ENCODE measurements at places on chromosomes 4 and X. TPM values are rescaled to one million over a fixed set of nuclear protein-coding genes. Genes with fewer than 3 reads are reported as not detected.

DNA sequence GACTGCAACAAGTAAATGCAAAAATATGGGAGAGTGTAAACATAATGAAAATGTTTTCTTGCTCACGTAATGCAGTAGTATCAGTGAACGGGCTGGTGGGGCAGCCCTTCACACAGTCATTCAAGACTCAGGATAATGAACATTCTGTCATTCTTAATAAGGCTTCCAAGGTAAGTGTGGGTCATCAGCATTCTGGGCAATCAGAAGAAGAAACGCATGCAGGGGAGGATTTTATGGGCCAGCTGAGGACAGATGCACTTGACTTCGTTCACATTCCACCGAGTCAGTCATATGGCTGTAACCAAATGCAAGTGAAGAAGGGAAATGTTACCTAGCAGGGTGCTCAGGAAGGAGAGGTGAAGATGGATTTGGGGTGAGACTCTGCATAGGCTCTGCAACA, 68.0 kb upstream of the MAP9 start:
- no peak for DNase-seq

DNA sequence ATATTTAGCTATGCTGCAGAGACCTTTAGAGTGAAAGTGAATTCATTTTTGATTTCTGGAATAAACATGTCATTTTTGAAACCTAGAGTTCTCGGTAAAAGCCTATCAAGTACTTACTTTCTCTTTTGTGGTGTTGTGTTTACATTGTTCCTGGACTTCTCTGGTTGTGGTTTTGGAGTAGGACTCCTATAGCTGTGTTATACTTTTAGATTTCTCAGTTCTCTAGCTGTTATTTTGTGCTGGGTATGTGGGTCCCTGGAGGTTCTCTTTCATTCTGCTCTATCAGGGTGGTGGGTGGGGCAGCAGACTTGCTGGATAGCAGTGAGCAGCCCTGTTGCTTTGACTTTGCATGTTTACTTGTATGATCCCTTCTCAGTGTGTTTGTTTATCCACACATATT, 25.6 kb upstream of the MSMO1 start:
- no peak for DNase-seq

VCX2 gene
- total RNA-seq, result not detected

DNA sequence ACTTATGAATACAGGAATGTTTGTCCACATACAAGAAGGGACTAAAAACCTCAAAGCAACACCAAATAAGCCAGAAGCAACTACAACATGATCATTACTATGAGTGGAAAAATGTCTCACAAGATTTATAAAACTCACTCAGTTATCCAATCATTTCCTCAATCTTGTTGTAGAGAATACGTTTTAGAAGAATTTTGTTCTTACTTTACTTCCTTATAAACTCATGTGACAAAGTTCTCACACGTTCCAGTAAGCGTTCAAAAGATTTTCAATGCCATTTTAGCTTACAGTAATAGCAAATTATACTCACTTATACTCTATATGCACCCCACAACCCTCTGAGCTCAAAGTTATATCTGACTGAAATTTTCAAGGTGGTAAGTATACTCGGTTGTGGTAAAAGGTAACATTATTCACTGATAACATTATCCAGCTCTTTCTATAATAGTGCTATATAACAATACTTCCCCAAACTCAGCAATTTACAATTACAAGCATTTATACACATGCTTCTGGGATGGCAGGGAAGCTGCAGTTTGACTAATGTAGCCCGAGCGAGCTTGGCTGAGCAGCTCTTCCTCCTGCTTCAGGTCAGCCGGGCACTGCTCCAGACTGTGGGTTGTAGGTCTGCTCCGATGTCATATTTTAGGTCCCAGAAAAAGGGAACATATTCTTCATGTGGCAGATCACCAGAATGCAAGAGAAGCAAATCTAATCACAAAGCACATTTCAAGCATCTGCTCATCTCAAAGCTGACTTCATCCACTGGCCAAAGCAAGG, 226.3 kb downstream of the RCHY1 start:
- DNase-seq, result no peak

DNA sequence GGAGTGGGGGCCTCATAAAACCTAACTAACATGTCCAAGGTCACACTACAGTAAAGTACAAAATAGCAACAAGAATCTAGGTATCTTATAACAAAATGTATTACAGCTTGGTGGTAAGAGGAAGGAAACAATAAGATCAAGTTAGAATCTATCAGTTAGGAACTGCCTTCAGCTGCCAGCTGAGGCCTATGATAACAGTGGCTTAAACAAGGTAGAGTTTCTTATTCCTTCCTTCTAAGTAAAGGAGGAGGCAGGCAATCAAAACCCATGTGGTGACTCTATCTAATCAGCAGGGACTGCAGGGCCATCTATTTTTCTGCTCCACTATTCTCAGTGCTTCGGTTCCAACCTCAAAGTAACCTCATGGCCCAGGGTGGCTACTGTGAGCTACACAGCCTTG, 10.9 kb downstream of the SH3D19 start:
- no peak for DNase-seq

MTNR1A gene
- total RNA-seq, result not detected

DNA sequence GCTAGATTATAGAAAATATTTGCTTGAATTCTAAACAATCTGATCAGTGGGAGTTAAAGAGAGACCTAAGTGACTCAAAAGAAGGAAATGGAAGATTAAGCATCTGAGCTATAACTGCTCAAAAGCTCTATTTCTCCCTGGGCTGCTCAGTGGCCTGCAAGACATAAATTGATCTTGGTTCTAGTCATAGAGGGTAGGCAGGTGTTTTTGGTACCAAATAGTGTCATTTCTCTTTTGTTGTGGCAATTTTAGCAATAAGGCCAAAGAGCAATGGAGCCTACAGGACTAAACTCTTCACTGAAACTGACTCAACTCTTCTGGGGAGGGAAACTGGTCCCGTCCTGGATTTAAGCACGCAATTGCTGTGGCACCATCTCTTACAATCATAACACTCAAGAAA, 33.9 kb upstream of the BMP2K start:
- DNase-seq, result no peak

XG gene
- total RNA-seq, result not detected

SULT1E1 gene
- total RNA-seq, result 8.3 TPM

- no peak for DNase-seq
Observed at GRCh38 chr4:81786063-81786763, 314.5 kb upstream of the RASGEF1B start.

TMPRSS11D gene
- total RNA-seq, result not detected

DNA sequence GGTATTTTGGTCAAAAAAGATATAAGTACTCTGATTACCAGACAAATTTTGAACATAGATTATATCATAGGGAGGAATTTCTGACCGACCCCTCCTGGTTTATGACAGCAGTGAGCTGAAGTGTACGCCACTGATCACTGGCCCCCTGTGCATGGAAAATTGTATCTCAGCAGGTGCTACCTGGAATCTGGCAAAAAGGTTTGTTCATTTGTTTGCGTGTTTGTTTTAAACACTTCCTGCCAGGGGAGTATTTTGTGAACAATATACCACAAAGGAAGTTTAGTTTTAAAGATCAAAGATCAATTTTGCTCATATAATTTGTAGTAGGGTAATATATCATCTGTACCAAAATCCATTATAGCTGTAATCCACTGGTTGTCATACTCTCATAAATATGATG, 219.7 kb upstream of the TENM3 start:
- DNase-seq, result no peak

DNA sequence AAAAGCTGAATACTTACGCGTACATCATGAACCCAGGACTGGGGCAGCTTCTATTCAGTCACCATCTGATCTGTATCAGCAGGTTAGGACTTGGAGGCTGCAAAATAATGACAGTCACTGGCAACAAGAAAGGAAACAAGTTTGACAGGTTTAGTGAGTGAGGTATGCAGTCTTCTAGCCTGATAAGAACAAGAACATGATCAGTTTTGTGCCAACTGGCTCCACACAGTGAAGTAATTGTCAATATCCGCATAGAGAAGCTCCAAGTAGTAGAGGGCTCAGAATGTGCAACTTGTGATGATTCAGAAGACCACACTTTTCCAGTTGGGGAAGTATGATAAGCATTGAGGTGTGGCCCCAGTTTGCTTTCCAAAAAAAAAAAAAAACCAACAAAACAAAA, at the start of gene TMPRSS11F:
Gene TMPRSS11F (minus strand): TSS at position 77 of the 400 bp plus-strand sequence. CDS start 49 bp downstream, at position 28.
- DNase-seq, result no peak

CTAG1B gene
- not detected for total RNA-seq

DNA sequence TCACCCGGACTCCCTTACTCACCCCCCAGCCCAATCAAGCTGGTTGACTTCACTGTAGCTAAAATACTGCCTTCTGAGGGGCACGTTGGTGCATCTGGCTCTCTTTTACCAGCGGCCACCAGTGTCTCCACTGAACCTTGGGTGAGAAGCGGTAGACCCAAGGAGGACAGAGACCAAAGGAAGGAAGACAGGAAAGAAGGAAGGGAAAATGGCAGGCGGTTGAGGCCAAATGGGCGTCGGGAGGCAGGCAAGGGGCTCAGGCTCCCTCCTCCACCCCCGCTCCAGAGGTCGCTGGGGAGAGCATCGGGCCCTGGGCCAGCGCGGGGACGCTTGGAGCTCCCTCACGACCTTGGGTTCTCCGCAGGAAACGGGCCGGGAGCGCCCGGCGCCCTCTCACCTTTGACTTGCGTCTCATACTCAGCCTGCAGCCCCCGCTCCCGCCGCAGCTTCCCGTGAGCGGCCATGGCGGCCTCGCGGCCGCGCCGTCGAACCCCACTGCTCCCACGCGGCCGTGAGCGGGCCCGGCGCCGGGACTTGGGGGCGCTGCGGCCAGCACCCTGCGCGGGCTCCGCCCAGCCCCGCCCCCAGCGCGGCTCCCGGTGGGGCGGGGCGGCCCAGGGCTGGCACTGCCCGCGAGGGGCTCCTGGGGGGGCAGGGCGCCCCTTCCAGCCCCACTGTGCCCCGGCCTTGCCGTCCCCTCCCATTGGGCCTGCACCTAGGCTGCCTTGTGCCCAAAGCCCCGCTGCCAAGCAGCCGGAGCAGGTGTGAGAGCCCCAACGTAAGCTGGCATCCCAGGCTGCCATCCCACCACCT, at the start of gene ARHGAP4:
Gene ARHGAP4 (minus strand): TSS at position 526 of the 813 bp plus-strand sequence. CDS start 62 bp downstream, at position 464.
- DNase-seq, result peak; percentile 33

- DNase-seq, result no peak
Observed at GRCh38 chr4:43993196-43993902, 455.3 kb downstream of the KCTD8 start.

HNRNPH2 gene
- 64.5 TPM for total RNA-seq

DNA sequence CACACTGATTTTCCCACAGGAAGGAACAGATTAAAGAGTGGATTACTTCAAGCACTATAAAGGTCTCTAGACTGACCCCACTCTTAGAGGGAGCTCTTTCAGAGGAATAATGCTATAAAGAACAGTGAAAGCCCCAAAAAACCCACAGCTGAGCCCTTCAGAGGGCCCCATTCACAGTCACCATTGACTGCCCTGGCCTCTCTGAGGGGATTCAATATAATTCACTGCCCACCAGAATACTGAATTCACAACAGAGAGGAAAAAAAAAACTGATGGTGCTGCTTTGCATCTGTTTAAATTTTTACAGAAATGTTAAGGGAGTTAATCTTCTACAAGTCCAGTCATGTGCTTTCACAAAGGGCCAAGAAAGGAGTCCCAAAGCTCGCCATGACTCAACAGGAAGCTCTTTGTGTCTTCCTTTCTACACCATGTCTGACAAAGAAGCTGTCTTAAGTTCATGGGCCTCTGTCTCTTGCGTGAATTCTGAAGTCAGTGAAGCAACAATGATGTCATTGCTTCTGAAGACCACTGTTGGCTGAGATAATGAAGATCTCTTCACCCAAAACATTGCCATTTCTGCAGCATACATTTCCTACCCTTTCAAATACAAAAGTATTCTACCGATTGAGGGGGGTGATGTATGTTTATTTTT, 174.9 kb downstream of the ADAMTS3 start:
- no peak for DNase-seq

GRCh38 chr4:128711361-128711760, 98.1 kb upstream of the JADE1 start:
- DNase-seq, result no peak

GRCh38 chr4:61067381-61067780, 132.7 kb upstream of the ADGRL3 start:
- DNase-seq, result no peak

DNA sequence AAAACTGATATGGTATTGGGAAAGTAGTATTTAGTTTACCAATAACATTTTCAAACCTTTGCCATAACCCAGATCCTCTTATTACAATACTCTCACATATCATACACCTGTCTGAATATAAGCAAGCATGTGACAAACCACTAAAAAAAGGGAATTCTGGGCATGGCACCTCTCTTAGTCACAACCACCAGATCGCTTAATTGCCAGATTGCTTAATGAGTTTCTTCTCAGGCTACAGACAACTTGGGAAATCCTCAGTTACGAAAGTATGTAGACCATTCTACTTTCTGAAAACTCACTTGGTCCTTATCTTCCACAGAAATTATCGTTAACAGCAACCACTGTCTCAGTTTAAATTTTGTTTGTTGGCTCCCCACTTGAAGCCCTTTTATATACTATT, 2.1 kb downstream of the NAF1 start:
- no peak for DNase-seq

GRCh38 chr4:5424211-5424610, 284.1 kb downstream of the EVC2 start:
- no peak for DNase-seq

PPP2R2C gene
- total RNA-seq, result 4.1 TPM

SSX2B gene
- not detected for total RNA-seq

GRCh38 chrX:124401696-124402095, 55.3 kb downstream of the SH2D1A start:
- DNase-seq, result no peak

- DNase-seq, result no peak
Observed at GRCh38 chr4:58962424-58962823, 1852.2 kb upstream of the IGFBP7 start.

GRCh38 chrX:150360331-150360730, 2.8 kb upstream of the MAMLD1 start:
- no peak for DNase-seq

DNA sequence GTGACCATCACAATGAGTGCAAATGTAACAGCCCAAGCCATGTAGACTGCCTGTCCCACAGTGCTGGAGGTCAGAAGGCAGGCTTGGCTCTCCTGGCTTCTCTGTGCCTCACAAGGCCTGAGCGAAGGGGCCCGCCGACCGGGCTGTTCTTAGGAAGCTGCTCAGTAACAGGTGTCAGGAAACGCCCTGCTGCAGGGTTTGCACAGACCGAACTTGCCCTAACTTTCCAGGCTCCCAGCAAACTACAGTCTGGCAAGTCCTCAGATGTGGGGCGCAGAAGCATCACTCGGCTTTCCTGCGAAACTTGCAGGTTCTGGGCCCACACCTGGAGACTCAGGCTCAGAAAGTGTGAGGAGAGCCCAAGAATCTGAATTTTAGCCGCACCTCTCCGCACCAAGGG, 87.6 kb downstream of the CRMP1 start:
- DNase-seq, result no peak

DNA sequence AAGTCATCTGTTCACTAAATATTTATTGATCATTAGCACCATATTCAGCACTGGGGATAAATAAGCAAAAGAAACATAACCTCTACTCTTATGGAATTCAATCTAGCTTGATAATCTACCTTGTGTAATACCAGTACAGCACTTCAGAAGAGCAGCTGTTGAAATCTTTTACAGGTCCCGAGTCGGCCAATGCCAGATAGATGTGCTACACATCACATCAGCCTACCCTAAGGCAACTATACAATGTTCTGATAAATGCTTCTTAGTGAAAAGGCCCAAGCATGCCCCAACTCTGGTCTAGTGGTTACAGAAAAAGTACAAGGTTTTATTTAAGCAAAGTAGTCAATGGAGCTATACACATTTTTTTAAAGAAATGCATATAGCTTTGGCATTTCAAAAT, 68.7 kb downstream of the MAPK10 start:
- no peak for DNase-seq

CT47C1 gene
- total RNA-seq, result not detected

All from Peyer's patch (tissue), 4 donors.